ENCODE measurements at places on chromosomes 3 and 15. TPM values are rescaled to one million over a fixed set of nuclear protein-coding genes. Genes with fewer than 3 reads are reported as not detected.

The MST1R gene
- total RNA-seq = 1.2 TPM

The TNFSF10 gene
- 33.1 TPM for total RNA-seq

The GATM gene
- total RNA-seq = 2.5 TPM

The PDIA5 gene
- 19.5 TPM for total RNA-seq

The PLS1 gene
- total RNA-seq = 5.1 TPM

The AHSG gene
- total RNA-seq = not detected

The A4GNT gene
- not detected for total RNA-seq

GRCh38 chr3:194294199-194294894 lies 56.8 kb downstream of the CPN2 start:
- H3K36me3 ChIP-seq = no peaks in the 10 kb centered on the region
- DNase-seq = no peak
- peaks cover 2% of the 10 kb centered on the region for H3K27me3 ChIP-seq
- no peaks in the 10 kb centered on the region for H3K4me1 ChIP-seq

- no peak overlapping the region for H3K4me3 ChIP-seq
- H3K36me3 ChIP-seq = no peaks in the 10 kb centered on the region
- H3K27ac ChIP-seq = no peak overlapping the region
- no peaks in the 10 kb centered on the region for H3K27me3 ChIP-seq
Observed at GRCh38 chr3:14921811-14922705, 25.3 kb upstream of the NR2C2 start.

GRCh38 chr3:131110087-131110486 lies 83.4 kb downstream of the NEK11 start:
- H3K36me3 ChIP-seq = no peaks in the 10 kb centered on the region
- no peaks in the 10 kb centered on the region for H3K27me3 ChIP-seq
- H3K27ac ChIP-seq = no peak overlapping the region
- DNase-seq = no peak

GRCh38 chr3:74127256-74127655 lies 487.2 kb downstream of the CNTN3 start:
- H3K4me3 ChIP-seq = no peak overlapping the region
- no peaks in the 10 kb centered on the region for H3K27me3 ChIP-seq
- no peak for DNase-seq
- H3K27ac ChIP-seq = no peak overlapping the region

DNA sequence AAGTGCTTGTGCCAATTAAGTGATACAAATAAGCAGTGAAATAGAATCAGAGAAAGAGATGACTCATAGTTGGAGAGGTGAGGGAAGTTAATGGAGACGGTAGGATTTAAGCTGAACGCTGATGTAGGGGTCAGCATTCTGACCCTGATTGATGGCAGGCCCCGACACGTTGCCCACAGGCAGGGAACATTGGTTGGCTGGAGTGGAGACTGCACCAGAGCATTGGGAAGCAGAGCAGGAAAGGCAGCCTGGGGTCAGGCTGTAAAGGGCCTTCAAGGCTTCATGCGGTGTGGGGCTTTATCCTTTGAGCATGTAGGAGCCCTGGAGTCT lies 68.6 kb downstream of the DCUN1D1 start:
- H3K36me3 ChIP-seq = peaks cover 11% of the 10 kb centered on the region
- no peaks in the 10 kb centered on the region for H3K27me3 ChIP-seq
- peak overlapping the region; percentile 63 for H3K27ac ChIP-seq
- peaks cover 43% of the 10 kb centered on the region for H3K4me1 ChIP-seq
- no peak overlapping the region for H3K4me3 ChIP-seq

GRCh38 chr3:189966843-189967242 lies 153.9 kb downstream of the P3H2 start:
- no peak overlapping the region for H3K4me3 ChIP-seq
- no peak overlapping the region for H3K27ac ChIP-seq
- H3K36me3 ChIP-seq = no peaks in the 10 kb centered on the region
- H3K4me1 ChIP-seq = peaks cover 2% of the 10 kb centered on the region

GRCh38 chr3:169661361-169662131 lies 2.0 kb downstream of the MECOM start:
- peak; percentile 46 for DNase-seq
- H3K27me3 ChIP-seq = peaks cover 76% of the 10 kb centered on the region
- peak overlapping the region; percentile 21 for H3K27ac ChIP-seq
- H3K4me3 ChIP-seq = peak overlapping the region; percentile 65
- peaks cover 40% of the 10 kb centered on the region for H3K4me1 ChIP-seq

- H3K27me3 ChIP-seq = peaks cover 12% of the 10 kb centered on the region
- no peak overlapping the region for H3K4me3 ChIP-seq
- no peak for DNase-seq
- H3K4me1 ChIP-seq = no peaks in the 10 kb centered on the region
- H3K27ac ChIP-seq = no peak overlapping the region
Observed at GRCh38 chr3:158909870-158910269, 108.0 kb downstream of the MFSD1 start.

GRCh38 chr3:190224863-190225692 lies 97.2 kb downstream of the CLDN1 start:
- no peak for DNase-seq
- H3K4me1 ChIP-seq = peaks cover 3% of the 10 kb centered on the region

DNA sequence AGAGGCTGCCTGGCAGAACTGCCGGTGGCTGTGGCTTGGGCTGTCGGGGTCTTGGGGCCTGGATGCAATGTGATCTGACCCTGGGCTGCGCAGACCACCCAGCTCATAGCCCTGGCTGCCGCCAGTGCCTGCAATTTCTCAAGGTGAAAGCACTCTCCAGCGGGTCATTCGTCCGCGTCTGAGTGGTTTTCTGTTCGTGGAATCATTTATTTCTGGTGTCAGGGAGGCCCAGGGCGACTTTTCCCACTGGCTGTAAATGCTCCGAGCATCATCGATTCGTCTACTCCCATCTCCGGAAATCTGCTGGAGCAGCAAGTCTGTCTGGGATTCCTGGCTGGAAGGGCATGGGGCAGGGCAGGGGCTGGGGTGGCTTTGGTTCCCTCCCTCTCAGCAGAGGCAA lies 40.6 kb upstream of the ADPGK start:
- H3K4me1 ChIP-seq = no peaks in the 10 kb centered on the region
- H3K36me3 ChIP-seq = no peaks in the 10 kb centered on the region
- no peak overlapping the region for H3K4me3 ChIP-seq
- no peak for DNase-seq

DNA sequence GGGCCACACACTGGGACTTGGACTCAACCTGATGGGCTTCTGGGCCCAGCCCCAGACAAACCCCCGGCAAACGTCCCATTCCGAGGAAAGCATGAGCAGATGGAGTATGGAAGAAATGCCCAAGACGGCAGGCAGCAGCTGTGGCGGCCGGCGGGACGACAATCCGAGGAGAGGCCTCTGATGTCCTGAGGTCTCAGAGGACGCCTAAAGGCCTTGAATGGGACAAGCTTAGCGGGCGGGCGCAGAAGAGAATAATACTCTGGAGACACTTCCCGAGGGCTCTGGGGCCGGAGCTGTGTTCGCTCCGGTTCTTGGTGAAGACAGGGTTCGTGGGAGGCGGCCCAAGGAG lies 482 bp upstream of the OGG1 start:
- peak overlapping the region; percentile 87 for H3K4me3 ChIP-seq
- DNase-seq = no peak

DNA sequence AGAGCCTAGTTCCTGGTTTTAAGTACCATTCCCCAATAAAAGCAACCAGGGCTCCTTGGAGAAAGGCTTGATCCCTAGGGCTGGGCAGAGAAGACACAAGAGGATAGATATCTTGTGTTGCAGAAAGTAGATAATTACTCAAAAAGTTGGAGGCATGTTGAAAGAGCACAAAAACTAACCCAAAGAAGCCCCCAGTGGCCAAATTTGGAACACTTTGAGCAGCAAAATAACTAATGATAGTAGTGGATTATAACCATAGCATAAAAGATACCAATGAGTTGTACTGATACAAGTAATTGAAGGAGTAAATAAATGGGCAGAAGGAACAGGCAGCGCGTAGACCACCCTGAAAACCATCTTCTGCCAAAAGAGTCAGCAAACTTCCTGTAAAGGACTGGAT lies 12.0 kb downstream of the EXOSC7 start:
- peaks cover 47% of the 10 kb centered on the region for H3K36me3 ChIP-seq
- H3K27ac ChIP-seq = no peak overlapping the region
- peaks cover 44% of the 10 kb centered on the region for H3K4me1 ChIP-seq

DNA sequence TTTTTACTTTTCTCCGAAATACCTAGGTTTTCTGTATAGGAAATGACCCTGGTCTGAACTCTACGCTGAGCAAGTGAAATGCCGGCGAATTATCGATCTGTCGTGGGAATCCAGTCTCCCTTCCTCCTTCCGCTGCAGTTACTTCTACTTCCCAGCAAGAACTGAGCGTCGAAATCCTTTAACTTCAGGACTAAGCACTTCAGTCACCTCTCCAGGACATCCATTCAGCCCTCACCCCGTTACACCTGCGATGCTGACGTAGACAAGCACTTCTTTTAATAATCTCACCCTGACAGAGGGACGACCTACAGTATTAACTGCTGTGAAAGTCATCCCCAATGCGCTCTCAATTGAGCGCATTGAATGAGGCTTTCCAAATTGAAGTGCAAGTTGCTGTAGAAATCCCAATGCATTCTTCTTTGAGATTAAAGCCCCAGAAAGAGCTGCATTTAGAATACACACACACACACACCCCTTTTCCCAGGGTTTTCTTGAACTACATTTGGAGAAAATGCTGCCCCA lies 1.3 kb downstream of the TOP2B start:
- H3K4me3 ChIP-seq = peak overlapping the region; percentile 83
- H3K36me3 ChIP-seq = peaks cover 15% of the 10 kb centered on the region
- DNase-seq = peak; percentile 29
- H3K4me1 ChIP-seq = peaks cover 54% of the 10 kb centered on the region

GRCh38 chr3:42192334-42193200 lies 73.4 kb downstream of the CCK start:
- H3K27me3 ChIP-seq = no peaks in the 10 kb centered on the region
- no peak for DNase-seq
- H3K27ac ChIP-seq = peak overlapping the region; percentile 17
- H3K4me3 ChIP-seq = no peak overlapping the region

GRCh38 chr3:31908391-31909097 lies 72.5 kb downstream of the OSBPL10 start:
- peaks cover 12% of the 10 kb centered on the region for H3K4me1 ChIP-seq
- DNase-seq = no peak
- no peak overlapping the region for H3K27ac ChIP-seq
- no peaks in the 10 kb centered on the region for H3K36me3 ChIP-seq
- H3K4me3 ChIP-seq = no peak overlapping the region
- H3K27me3 ChIP-seq = no peaks in the 10 kb centered on the region

GRCh38 chr3:94513600-94513999 lies 450.7 kb downstream of the NSUN3 start:
- DNase-seq = no peak
- no peaks in the 10 kb centered on the region for H3K27me3 ChIP-seq
- no peak overlapping the region for H3K4me3 ChIP-seq
- H3K36me3 ChIP-seq = no peaks in the 10 kb centered on the region
- H3K27ac ChIP-seq = no peak overlapping the region
- no peaks in the 10 kb centered on the region for H3K4me1 ChIP-seq

- no peaks in the 10 kb centered on the region for H3K36me3 ChIP-seq
- H3K4me3 ChIP-seq = no peak overlapping the region
- H3K27ac ChIP-seq = no peak overlapping the region
- peak; percentile 56 for DNase-seq
- H3K4me1 ChIP-seq = peaks cover 50% of the 10 kb centered on the region
Observed at GRCh38 chr3:150786791-150787190, 23.8 kb upstream of the SIAH2 start.

DNA sequence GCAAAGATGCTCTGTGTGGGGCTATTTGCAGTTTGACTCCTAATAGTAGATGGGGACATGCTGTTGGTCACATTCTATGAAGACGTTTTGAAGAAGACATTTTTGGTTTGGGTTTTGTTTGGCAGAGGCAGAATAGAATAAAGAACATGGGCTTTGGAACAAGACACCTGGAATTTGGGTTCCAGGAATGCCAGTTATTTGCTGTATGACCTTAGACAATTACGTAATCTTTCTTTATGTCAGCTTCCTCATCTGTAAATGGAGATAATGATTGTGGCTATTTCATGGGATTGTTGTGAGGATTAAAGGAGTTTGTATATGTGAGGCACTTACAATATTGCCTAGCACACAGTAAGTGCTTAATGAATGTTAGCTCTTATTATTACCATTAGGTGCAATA lies 91.6 kb downstream of the MESD start:
- no peak for DNase-seq
- peaks cover 22% of the 10 kb centered on the region for H3K36me3 ChIP-seq
- H3K4me3 ChIP-seq = no peak overlapping the region
- no peaks in the 10 kb centered on the region for H3K27me3 ChIP-seq
- H3K27ac ChIP-seq = no peak overlapping the region
- H3K4me1 ChIP-seq = no peaks in the 10 kb centered on the region

DNA sequence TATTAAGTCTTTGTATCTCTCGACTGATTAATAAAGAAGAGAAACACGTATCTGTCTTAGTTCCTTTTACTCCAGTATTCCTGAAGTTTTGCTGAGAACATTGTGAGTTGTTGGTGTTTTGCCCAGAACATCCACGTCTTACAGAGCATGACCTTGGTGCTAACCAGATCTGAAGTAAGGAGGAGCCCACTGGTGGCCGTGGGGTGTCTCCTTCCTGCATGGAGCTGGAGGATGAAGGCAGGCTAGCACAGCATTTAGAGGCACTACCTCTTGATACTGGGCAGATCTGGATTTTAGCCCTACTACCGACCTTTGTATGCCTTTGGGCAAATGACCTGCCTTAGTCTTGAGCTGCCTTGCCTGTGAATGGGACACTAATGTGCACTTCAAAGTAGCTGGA lies 28.9 kb upstream of the ESYT3 start:
- H3K4me3 ChIP-seq = no peak overlapping the region
- H3K27me3 ChIP-seq = peaks cover 1% of the 10 kb centered on the region

GRCh38 chr3:37642670-37643598 lies 218.7 kb upstream of the CTDSPL start:
- no peaks in the 10 kb centered on the region for H3K4me1 ChIP-seq
- peaks cover 2% of the 10 kb centered on the region for H3K27me3 ChIP-seq
- no peak for DNase-seq

Measured in activated CD4-positive, alpha-beta T cell treated with anti-CD3 and anti-CD28 coated beads for 36 hours (primary cell).